Activated CD4-positive, CD25-positive, alpha-beta regulatory T cell (primary cell): ENCODE measurements at places on chromosomes 4 and X.
A peak's percentile ranks its signal among the peaks of the same experiment; 100 is the strongest.

DNA sequence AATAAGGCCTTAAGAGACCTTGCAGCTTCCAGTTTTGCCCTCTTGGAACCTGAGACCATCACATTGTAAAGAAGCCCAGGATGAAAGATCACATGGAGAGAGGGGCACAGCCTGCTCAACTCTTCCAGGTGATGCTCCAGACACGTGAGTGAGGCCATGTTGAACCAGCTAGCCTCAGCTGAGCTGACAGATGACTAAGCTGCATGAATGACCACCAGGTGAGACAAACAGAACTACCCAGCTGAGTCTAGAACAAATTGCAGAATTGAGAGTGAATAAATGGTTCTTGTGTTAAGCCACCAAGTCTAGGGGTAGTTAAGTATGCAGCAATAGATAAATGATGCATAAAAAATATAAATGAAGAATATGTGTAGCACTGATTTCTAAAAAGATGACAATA is 16.8 kb upstream of the GPR82 start:
- DNase-seq, result no peak

- DNase-seq, result no peak
Observed at GRCh38 chr4:1478766-1479355, 72.6 kb upstream of the NKX1-1 start.

- no peak for DNase-seq
Observed at GRCh38 chr4:43331226-43332051, 438.9 kb downstream of the GRXCR1 start.

DNA sequence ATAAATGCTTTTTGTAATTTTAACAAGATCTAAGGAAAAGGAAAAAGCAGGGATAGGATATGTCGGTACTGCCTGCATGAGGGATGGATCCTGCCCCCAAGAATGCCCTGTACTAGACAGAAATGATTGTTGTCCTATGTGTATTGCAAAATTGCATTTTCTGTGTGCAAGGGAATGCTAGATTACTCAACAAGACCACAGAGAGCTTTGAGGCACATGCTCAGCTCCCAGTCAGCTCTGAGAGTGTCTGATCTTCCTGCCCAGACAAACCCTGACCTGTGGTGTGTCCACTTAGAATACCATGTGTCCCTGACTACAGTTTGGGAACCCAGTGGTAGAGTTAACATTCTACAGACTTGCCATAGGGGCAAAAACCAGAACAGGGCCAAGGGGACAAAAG is 129.2 kb upstream of the PAK3 start:
- DNase-seq, result no peak

DNA sequence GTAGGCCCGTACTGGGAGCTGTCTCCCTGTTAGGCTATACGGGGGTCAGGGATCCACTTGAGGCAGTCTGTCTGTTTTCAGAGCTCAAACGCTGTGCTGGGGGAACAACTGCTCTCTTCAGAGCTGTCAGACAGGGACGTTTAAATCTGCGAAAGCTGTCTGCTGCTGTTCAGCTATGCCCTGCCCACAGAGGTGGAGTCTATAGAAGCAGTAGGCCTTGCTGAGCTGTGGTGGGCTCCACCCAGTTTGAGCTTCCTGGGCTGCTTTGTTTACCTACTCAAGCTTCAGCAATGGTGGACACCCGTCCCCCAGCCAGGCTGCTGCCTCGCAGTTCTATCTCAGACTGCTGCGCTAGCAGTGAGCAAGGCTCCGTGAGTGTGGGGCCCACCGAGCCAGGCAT is 27.3 kb upstream of the PHEX start:
- DNase-seq, result no peak

- no peak for DNase-seq
Observed at GRCh38 chr4:54192811-54193210, 36.3 kb upstream of the PDGFRA start.

DNA sequence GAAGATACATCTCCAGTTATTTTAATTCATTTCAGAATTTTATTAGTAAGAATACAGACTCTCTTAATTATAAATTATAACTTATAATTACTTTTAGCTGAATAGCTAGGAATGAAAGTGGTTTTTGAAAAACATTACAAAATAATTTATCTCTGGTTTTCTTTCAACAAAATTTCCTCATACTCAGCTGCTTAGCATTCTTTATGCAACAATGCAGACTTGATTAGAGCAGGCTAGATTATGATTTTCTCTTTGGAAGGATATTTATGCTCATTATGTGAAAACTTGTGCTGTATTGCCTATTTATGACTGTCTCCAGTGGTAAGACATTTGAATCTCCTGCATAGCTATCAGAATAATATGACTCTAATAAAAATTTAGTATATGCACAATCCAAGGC is 2023.7 kb downstream of the C4orf33 start:
- no peak for DNase-seq

GRCh38 chrX:42175843-42176242 is 252.5 kb upstream of the CASK start:
- no peak for DNase-seq

GRCh38 chr4:24472514-24473308 is 111.6 kb downstream of the DHX15 start:
- peak; percentile 14 for DNase-seq

GRCh38 chr4:105145903-105146275 is 787 bp upstream of the TET2 start:
- DNase-seq, result peak; percentile 1

- DNase-seq, result no peak
Observed at GRCh38 chr4:152264106-152264505, 271.8 kb downstream of the FBXW7 start.

DNA sequence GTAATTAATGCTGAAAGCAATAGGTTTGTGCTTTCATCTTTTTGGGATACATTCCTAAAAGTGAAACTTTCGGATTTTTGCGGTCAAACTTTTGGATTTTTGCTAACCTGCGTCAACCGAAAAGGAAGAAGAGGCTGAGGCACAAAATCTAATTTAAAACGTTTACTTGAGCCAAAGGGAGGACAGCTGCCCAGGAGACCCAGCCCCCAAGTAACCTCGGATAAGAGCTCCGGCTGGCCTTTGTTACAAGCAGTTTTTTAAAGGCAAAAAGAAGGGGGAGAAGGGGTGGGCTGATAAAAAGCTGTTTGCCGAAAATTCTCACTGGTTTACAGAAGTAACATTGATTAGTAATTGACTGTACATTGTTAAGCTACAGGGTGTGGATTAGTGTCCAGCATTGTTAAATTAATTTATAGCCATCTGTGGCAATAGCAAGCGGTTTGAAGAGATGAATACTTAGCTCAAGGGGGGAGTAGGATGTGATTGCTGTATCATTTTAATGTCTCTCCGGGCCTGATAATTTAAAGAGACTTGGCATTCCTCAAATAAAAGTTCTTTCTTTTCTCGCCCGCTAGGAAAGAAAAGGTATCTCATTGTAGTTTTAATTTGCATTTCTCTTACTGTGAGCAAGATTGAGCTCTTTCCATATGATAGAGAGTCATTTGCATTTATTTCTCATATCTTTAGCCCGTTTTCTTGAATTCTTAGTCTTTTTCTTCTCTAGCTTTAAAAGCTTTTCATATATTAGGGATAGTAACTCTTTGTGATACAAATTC is 59.1 kb upstream of the USP9X start:
- no peak for DNase-seq

DNA sequence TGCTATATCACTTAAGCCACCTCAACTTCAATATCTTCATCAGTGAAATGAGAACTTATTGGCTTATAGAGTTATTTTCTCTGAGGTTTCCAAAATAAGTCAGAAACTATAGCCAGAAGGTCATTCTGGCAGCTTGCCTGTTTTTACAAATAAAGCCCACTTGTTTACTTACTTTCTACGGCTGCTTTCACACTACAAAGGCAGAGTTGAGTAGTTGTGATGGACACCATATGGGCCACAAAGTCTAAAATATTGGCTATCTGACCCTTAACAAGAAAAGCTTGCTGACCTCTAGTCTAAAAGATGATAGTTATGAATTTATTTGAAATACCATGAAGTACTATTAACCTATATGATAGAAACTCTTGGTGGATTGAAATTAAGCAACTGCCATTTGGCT is 67.3 kb upstream of the ATOH1 start:
- DNase-seq, result no peak

GRCh38 chr4:153087671-153088194 is 116.5 kb upstream of the TRIM2 start:
- no peak for DNase-seq

DNA sequence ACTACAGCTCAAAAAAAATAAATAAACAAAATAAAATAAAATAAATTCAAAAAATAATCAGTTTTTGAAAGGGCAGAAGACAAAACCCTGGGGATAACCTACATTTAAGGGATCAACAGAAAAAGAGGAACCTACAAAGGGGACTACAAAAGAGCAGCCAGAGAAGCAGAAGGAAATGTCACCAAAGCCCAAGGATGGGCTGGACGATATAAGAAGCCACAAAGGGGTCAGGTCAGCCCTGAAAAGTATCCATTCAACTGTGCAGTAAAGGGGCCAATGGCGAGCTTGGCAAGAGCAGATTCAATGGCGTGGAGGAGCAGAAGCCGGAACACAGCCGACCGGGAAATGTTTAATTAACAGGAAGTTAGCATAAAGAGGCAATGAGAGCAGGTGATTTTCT is 16.9 kb downstream of the ACOT9 start:
- no peak for DNase-seq

GRCh38 chrX:40100141-40100536 is 2.4 kb upstream of the BCOR start:
- DNase-seq, result no peak

- no peak for DNase-seq
Observed at GRCh38 chr4:77002321-77003107, 53.0 kb downstream of the SEPTIN11 start.

DNA sequence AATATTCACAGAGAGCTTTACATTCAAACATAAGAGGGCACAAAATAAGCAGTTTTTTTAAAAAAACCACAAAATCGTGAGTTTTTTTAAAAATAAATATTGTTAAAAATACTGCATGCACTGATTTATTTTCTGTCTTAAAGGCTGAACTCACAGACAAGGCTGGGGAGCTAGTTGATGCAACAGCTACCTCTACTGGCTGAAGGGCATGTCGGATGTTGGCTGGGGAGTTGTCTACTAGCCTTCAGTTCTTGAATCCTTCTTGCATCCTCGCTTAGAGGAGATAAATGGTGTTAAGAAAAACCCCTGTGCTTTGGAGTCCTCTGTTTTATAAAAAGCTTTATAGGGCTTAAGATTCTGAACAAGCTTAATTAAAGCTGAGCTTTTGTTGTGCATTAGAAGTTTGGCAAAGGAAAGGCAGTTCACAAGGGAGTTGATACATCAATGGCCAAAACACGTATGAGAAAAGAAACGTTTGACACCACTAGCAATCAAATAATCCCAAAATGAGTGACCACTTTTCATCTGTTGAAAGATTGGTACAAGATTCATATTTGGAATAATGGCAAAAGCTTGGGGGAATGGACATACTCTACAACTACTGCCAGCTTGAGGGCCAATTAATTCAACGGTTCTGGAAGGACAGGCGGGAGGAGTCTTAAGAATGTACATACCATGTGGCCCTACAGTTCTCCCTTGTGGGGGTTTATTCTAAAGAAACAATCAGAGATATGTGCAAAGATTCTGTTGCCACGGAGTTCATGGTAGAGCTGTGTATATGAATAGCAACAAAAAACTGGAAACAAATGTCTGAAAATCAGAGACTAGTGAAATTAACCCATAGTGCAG is 94.7 kb downstream of the SEL1L3 start:
- no peak for DNase-seq

GRCh38 chrX:107677501-107677901 is 49.2 kb downstream of the PRPS1 start:
- no peak for DNase-seq

DNA sequence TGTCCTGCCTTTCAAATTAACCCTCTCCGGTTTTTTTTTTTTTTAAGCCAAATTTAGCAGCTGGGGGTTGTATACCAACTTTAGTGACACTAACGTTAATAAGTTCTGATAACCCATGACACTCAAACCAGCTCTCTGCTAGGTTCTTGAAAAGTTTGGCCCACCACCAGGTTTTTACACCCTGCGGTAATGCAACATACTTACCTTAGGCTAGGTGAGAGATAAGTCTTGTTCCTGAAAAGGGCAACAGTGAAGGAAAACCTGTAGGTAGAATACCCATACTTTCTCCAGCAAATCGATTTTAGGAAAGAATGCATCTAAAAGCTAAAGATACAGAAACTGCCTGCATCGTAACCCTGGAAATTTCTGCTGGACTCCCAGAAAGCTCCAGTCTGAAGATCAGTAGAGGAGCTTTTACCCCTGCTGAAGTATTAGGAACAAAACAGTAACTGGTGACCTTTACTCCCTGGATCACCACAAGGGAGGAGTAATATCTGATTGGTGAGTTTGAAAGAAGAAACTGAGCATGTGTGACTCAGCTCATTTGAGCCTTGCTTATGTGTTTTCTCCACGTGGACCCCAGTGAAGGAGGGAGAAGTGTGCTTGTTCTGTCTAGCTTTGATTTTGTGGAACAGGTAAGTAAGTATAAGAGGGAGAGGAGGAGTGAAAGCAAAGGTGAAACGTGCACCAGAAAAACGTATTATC is 34.4 kb upstream of the COX18 start:
- no peak for DNase-seq

- DNase-seq, result no peak
Observed at GRCh38 chrX:97854086-97854485, 970.4 kb downstream of the RPA4 start.

DNA sequence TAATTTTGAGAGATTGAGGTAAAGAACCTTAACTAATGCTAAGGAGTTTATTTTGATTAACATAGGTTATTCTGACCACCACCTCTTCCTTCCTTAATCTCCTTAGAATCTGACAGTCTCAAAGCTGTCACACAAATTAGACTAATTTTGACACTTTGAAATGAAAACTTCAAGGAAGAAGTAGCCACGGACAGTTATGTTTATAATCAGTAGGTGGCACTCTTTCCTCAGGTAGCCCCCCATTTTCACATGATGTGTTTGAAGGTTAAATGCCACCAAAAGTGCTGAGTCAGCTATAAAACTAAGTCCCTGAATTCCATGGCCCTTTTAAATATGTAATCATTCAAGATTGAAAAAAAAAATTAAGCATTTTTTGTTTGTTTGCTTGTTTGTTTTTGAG is 22.4 kb downstream of the TMEM33 start:
- no peak for DNase-seq

DNA sequence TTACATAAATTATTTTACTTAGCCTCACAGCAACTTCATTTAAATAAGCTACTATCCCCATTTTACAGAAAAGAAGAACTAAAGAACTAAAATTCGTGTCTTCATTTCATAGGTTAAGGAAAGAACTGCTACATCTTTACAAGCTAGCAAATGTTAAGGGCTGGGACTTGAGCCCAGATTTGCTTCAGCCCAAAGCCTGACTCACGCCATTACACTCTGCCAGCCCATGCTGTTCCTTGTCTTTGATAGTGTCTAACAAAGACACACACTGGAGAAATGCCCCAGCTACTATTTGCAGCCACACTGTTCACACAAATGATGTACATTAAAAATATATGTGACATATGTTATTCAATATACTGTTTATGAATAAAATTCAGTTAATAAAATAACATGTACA is 29.0 kb upstream of the ERVMER34-1 start:
- no peak for DNase-seq

DNA sequence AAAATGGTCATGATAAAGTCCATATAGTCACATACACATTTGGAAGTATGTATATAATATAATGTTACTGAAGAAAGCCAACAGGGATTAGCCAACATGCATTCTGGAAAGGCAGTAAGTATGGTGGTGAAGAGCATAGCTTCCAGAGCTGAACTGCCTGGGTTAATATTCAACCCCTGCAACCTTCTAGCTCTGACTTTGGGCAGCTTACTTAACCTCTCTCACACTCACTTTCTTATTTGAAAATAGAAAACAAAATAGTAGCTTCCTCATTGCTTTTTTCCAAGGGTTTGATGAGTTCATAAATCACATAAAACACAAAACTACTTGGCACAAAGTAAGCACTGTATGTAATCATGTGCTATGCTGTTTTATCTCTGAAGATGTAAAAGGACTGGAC is 216.4 kb downstream of the CHIC2 start:
- DNase-seq, result no peak

GRCh38 chrX:45422216-45422925 is 221.7 kb upstream of the DIPK2B start:
- DNase-seq, result no peak
